ENCODE measurements at places on chromosomes 5 and 9.
A peak's percentile ranks its signal among the peaks of the same experiment; 100 is the strongest.

GRCh38 chr9:113579283-113580040 is 115.9 kb downstream of the RGS3 start:
- DNase-seq: peak; percentile 30

GRCh38 chr5:72587661-72588308 is 80.6 kb upstream of the ZNF366 start:
- DNase-seq: no peak

- no peak for DNase-seq
Measured at GRCh38 chr5:50439221-50439620, 1.9 kb downstream of the EMB start.

DNA sequence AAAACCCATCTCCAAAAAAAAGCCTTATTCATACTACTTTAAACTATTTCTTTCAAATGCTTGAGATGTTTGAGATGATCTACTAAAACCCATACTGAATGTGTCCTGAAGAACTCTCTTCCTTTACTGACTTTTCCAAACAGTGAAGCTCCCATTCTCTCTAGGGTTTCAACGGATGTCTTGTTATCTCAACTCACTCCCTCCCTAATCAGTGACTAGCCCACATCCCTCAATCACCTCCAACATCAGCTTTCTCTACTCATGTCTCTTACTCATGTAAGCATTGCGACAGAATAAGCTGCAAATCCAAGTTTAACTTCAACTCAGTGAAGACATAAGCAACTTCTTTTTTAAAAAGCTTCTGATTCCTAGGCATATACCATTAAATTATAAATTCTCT is 42.1 kb downstream of the WDR41 start:
- DNase-seq: no peak

GRCh38 chr9:128587453-128587852 is 35.1 kb downstream of the SPTAN1 start:
- DNase-seq: no peak

DNA sequence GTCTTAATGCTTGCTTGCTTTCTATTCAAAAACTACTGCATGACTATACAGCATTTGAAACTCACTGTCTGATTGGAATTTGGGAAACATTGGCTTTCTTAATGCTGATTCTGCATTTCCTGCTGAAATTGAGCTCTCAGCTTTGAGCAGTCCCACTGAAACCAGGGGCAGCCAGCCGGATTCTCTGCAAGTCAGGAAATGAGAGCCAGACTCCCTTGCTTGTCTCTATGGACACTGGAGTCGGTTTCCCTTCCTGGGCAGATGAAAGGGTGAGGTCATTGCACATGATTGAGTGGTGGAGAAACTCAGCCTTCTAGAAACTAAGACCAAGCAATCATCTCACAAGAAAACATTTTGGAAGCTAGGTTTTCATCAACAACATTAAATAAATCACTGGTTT is 119.7 kb upstream of the SPATA31C2 start:
- no peak for DNase-seq

DNA sequence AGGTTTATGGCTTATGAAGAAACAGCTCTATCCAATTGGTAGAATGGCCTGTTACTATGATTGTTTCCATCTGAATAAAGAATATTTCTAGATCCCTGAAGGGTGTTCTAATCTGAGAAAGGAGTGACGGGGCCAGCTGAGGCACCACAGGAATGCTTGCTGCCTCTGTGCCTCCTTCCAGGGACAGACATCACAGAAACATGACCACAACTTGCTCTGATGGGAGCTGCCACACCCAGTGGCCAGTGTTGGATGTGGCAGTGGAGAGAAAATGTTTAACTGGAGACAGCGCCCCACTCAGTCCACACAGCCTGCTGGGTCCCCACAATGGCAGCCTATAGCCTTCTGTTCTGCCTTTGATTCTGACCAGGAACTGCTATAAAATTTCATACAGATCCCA is 38.6 kb upstream of the TESK1 start:
- no peak for DNase-seq

- DNase-seq: no peak
Measured at GRCh38 chr9:128494746-128495129, 9.8 kb upstream of the GLE1 start.

- DNase-seq: no peak
Measured at GRCh38 chr5:97635553-97635952, 452.5 kb upstream of the RIOK2 start.

- DNase-seq: no peak
Measured at GRCh38 chr9:93090091-93090655, 5.8 kb upstream of the CARD19 start.

GRCh38 chr5:673831-674629 is 19.1 kb downstream of the TPPP start:
- no peak for DNase-seq

DNA sequence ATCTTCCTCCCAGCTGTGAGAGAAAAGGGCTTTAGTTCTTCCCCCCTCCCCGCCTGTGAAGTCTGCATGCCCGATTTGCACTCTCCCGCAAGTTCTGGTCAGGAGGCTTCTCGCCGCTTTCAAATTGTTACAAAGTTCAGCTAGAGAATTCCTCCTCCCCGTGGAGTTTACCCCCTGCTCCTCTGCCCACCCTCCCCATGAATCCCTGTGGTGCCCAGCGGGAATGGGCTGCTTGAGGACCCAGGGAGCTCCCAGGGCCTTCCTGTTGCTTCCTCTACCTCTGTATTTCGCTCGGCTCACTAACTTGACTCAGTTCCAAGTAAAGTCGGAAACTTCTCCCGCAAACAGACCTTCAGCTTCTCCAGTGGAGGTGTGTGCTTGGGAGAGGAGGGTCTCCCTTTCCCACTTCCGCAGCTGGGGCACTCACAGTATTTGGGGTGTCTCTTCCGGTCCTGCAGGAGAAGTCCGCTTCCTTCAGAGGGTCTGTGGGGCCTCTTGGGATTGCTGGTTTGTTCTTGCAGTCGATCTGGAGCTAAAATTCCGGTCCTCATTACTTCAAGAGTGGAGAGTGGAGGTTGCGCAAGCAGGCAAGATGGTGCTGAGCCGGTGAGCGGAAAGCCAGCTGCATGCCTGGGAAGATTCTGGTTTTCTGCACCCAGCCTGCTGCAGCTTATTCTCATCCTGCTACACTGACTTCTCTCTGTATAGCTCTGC is 97.8 kb downstream of the ADAMTS12 start:
- DNase-seq: no peak

DNA sequence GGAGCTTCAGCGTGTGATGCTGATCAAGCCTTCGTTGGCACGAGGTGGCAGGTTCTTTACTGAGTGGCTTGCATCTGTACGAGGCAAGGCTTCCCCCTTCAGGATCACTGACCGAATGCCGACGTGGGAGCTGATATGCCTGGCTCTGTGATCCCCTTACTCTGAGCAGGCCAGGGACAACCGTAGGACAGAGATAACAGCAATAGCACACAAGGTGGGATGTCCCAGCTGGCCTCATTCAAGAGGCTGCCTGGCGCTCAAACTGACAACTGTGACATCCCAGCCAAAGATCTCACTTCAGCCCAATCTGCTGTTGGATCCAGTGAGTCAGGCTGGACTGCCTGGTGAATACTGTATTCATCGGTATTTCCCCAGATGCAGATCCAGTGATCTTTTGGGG is 199.4 kb upstream of the PANK3 start:
- DNase-seq: no peak

- no peak for DNase-seq
Measured at GRCh38 chr9:32385152-32385884, 875 bp downstream of the ACO1 start.

DNA sequence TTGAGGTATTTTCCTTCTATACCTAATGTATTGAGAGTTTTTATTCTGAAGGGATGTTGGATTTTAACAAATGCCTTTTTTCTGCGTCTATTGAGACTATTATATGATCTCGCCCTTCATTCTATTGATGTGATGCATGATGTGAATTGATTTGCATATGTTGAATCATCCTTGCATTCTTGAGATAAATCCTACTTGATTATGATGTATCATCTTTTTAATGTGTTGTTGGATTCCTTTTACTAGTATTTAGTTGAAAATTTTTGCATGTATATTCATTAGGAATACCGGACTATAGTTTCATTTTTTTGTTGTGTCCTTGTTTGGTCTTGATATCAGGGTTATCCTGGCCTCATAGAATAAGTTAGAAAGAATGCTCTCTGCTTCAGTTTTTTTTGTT is 169.7 kb downstream of the NPR3 start:
- DNase-seq: no peak

GRCh38 chr5:139667730-139668063 is 19.5 kb downstream of the CXXC5 start:
- DNase-seq: no peak

GRCh38 chr9:123663529-123663928 is 266.4 kb downstream of the DENND1A start:
- DNase-seq: no peak

DNA sequence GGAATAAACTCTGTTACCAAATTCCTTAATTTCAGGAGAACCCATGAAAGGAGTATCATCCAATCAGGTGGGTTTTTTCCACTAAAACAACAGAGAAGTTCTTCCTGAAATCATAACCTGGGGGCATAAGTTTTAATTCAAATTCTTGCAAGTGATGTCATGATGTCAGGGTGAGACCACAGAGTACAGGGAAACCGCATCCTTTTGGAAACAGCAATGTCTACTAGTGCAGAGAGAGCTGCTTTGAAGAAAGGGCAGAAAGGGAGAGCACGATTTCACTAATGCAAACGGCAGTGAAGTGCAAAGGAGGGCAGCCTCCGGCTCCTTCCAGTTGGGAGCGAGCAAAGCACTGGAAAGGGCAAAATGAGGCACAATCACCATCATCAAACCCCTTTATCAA is 20.6 kb upstream of the CMBL start:
- no peak for DNase-seq

GRCh38 chr5:139468421-139468931 is 2.3 kb upstream of the SMIM33 start:
- DNase-seq: no peak

DNA sequence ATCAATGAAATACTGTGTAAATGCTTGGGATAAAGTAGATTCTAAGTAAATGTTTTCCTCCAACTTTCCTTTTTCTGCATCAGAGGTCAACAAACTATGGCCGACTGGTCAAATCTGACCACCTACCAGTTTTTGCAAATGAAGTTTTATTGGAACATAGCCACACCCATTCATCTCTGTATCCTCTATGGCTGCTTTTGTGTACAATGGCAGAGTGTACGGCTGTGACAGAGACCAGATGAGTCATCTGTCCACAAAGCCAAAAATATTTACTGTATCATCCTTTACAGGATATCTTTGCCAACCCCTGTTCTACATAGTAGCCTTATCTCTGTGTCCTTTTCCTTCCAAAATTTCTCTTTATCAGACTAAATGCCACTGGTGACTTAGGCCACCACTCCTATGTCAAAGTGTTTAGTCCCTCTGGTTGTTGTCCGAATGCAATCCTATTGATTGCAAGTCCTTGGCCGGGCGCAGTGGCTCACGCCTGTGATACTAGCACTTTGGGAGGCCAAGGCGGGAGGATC is 218.4 kb upstream of the KLF4 start:
- DNase-seq: no peak

GRCh38 chr9:98327249-98327561 is 71.8 kb upstream of the TBC1D2 start:
- no peak for DNase-seq

- DNase-seq: no peak
Measured at GRCh38 chr9:111467778-111468367, 16.3 kb downstream of the ECPAS start.

GRCh38 chr5:76701298-76701697 is 14.6 kb upstream of the F2R start:
- DNase-seq: no peak

DNA sequence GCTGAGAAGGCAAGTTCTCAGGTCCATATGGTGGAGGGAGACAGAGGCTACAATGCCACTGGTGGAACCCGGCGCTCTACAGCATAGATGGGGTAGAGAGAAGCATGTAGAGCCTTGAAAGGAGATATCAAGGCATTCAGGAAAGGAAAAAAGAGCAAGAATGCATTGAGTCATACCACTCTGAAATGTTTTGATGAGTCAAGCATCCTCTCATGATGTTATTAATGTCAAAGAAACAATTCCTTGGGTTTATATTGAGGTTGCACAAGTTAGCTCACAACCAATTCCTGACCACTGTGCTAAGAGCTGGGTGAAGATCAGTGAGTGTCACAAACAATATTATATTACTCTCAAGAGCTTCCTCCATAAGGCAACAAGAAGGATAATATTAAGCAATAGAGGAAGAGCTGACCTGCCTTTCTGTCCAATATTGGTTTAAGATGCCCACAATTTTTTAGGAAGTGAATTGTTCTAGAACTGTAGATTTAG is 178.0 kb downstream of the RFK start:
- DNase-seq: no peak

DNA sequence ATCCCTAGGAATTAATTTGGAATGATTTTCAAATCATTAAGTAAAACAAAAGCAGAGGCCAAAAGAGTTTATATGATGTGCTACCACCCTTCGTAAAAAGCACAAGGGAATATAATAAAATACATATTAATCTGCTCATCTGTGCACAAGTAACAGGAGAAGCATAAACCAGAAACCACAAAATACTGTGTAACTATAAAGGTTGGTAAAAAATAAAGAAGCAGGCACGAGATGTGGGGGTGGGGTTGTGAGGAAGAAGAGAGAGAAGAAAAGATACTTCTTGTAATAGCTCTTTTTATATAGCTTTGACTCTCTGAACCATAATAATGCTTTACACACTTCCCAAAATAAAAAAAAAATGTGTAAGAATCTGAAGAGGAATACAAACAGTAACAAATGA is 214.9 kb upstream of the EFNA5 start:
- no peak for DNase-seq

DNA sequence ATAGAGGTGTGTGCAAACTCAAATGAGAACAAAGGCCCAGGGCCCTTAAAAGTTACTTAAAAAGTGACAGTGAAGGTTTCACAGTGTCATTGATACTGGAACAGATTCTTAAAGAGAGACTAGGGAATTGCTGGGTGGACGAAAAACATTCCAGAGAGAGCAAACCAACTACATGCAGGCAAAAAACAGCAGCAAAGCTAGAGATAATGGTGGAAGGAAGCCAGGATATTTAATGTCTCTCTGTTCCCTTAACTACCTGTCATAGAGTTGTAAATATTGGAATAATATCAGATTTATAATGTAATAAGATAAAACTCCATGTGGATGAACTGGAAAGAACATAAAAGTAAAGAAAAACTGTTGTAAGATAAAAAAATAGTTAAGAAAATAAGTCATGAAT is 508.6 kb downstream of the TAF11L14 start:
- DNase-seq: no peak

GRCh38 chr9:72827950-72828731 is 124.7 kb downstream of the ALDH1A1 start:
- no peak for DNase-seq

GRCh38 chr5:55985181-55985580 is 9.6 kb downstream of the IL6ST start:
- no peak for DNase-seq

DNA sequence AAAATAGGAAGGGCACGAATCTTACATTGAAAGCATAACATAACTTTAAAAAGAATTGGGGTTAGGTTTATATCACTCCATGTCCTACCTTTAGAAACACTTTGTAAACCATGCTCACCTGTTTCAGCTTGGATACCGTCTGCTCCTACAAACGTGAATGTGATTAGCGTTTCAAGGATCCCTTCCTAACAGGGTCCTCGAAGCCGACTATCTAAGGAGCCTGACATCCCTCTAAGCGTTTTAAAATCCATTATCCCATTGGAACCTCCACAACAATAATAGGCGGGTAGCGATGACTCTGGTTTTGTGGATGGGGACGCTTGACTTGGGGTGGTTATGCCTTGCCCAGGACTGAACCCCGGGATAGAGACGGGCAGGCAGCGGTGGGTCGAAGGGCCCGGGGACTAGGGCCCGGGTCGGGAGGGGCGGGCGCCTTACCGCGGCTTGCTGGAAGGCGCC is 937 bp downstream of the SVEP1 start:
- no peak for DNase-seq

All from memory B cell (primary cell).